Neural crest cell (in vitro differentiated cells): ENCODE measurements at places on chromosomes 4 and X. TPM values are rescaled to one million over a fixed set of nuclear protein-coding genes. Genes with fewer than 3 reads are reported as not detected.

GAGE12J gene
- total RNA-seq: not detected in 2 replicates

CDS1 gene
- 1.1 and 1.3 TPM in 2 replicates for total RNA-seq

SUPT20HL2 gene
- not detected in 2 replicates for total RNA-seq

CYSLTR1 gene
- not detected in 2 replicates for total RNA-seq

MAGEB2 gene
- total RNA-seq: not detected in 2 replicates

WWC2 gene
- 24.6 and 25.1 TPM in 2 replicates for total RNA-seq

CENPI gene
- 39.8 TPM in 2 replicates for total RNA-seq

CDKL2 gene
- total RNA-seq: 1.1 and 1.8 TPM in 2 replicates

CLDN2 gene
- total RNA-seq: not detected in 2 replicates

SMAD1 gene
- total RNA-seq: 26.8 and 28.6 TPM in 2 replicates

C4orf46 gene
- total RNA-seq: 28.4 and 30.1 TPM in 2 replicates

PNMA5 gene
- total RNA-seq: not detected in 2 replicates

TBX22 gene
- total RNA-seq: 0.26 TPM in 1 of 2 replicates, not detected in the other

SLC6A8 gene
- 123 and 125 TPM in 2 replicates for total RNA-seq

CCNA2 gene
- 85.2 and 85.3 TPM in 2 replicates for total RNA-seq

PF4V1 gene
- not detected in 2 replicates for total RNA-seq

CPE gene
- total RNA-seq: 65.2 and 68.8 TPM in 2 replicates

HCFC1 gene
- total RNA-seq: 168 and 173 TPM in 2 replicates

HSD17B13 gene
- total RNA-seq: not detected in 2 replicates

ARMCX1 gene
- 30.0 and 30.6 TPM in 2 replicates for total RNA-seq

CCDC160 gene
- 8.5 and 9.1 TPM in 2 replicates for total RNA-seq

EPGN gene
- 0.63 TPM in 1 of 2 replicates, not detected in the other for total RNA-seq

PAGE1 gene
- total RNA-seq: not detected in 2 replicates

TAF9B gene
- total RNA-seq: 44.4 and 46.7 TPM in 2 replicates

ZFYVE28 gene
- 1.2 and 1.4 TPM in 2 replicates for total RNA-seq

GUCY1B1 gene
- 6.1 and 6.7 TPM in 2 replicates for total RNA-seq

GPAT3 gene
- not detected in 2 replicates for total RNA-seq

BTK gene
- total RNA-seq: 0.64 TPM in 1 of 2 replicates, not detected in the other

SAGE1 gene
- total RNA-seq: not detected in 2 replicates

XPNPEP2 gene
- total RNA-seq: 0.32 and 0.40 TPM in 2 replicates

ASMT gene
- total RNA-seq: 0.44 TPM in 1 of 2 replicates, not detected in the other

NXT2 gene
- 13.9 and 15.0 TPM in 2 replicates for total RNA-seq

POU3F4 gene
- total RNA-seq: 13.0 and 13.8 TPM in 2 replicates

ARMCX6 gene
- 65.6 and 67.8 TPM in 2 replicates for total RNA-seq

MAP9 gene
- 15.8 and 17.8 TPM in 2 replicates for total RNA-seq

LRCH2 gene
- 16.3 and 16.4 TPM in 2 replicates for total RNA-seq

FAM47E gene
- total RNA-seq: 1.4 and 1.6 TPM in 2 replicates

ASB12 gene
- total RNA-seq: 0.61 TPM in 2 replicates

DGKK gene
- 0.14 and 0.18 TPM in 2 replicates for total RNA-seq

POU4F2 gene
- total RNA-seq: 0.14 and 0.20 TPM in 2 replicates
